ENCODE measurements at places on chromosomes 4 and X.
A peak's percentile ranks its signal among the peaks of the same experiment; 100 is the strongest.

DNA sequence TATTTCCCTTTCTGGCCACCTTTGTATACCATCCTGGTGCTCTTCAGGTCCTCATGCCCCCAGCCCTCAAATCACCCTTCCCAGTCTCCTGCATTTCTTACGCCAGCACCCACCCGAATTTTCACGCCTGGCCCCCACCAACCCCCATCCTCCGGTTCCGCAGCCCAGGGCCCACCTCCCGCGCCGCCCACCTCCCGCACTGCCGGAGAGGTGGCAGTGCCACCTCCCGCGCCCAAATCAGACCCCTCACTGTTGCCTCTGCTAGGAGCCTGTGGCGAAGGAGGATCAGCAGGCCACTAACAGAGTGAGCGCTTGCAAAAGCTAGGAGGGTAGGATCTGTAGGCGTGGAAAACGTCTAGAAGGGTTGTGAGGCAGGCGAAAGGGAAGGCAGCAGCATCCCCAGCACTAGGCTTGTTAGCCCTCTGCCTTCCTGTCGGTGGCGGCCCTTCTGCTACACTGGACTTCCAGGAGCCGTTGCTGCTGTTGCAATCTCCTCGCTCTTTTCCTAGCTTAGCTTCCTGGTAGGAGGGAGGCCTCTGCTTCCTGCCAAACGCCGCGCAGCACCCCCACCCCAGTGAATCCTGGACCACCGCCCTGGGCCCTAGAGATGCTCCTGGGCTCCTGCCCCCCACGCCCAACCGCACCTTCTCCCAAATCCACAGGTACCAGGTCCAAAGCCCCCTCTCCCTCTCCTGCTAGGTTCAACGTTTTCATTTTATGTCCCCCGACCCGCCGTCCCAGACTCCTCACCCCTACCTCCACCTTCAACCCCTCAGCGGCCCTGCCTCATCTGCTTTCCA is 51.0 kb downstream of the SPIN2B start:
- DNase-seq, result no peak

- no peak for DNase-seq
Observed at GRCh38 chrX:17674601-17675000, 62.7 kb upstream of the SCML1 start.

- DNase-seq, result peak; percentile 57
Observed at GRCh38 chr4:139596034-139596683, 40.1 kb upstream of the SETD7 start.

- DNase-seq, result no peak
Observed at GRCh38 chr4:11487868-11488544, 59.3 kb upstream of the HS3ST1 start.

DNA sequence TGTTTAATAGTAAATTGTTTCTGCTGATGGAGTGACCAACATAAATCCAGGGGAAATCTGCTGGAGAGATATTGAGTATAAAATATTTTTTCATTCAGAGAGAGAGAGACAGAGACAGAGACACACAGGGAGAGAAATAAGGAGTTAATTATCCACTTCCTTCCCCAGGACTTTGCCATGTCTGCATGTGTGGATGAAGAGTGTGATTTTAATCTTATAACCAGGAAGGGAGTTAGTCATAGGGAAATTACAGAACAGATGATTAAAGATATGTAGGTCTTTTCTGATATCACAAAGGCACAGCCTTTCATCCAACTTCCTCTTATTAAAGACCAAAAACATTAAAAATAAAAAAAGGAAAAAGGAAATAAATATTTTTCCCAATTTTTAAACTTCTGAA is 526.3 kb downstream of the SPRY1 start:
- no peak for DNase-seq

DNA sequence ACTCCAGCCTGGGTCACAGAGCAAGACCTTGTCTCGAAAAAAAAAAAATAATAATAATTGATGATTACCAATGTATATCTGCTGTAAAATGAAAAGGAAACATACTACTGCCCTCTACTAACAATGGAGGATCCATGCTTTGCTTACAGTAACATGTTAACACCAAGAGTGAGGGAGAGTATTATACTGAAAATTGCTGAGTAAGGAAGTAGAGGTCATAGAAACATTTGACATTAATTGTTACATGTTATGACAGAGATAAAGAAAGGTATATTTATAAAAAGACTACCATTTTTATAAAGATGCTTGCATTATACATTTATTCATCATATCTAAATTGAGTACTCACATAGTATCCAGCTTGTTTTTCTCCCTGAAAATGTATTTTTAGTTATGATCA is 1989.8 kb upstream of the TENM3 start:
- DNase-seq, result no peak

DNA sequence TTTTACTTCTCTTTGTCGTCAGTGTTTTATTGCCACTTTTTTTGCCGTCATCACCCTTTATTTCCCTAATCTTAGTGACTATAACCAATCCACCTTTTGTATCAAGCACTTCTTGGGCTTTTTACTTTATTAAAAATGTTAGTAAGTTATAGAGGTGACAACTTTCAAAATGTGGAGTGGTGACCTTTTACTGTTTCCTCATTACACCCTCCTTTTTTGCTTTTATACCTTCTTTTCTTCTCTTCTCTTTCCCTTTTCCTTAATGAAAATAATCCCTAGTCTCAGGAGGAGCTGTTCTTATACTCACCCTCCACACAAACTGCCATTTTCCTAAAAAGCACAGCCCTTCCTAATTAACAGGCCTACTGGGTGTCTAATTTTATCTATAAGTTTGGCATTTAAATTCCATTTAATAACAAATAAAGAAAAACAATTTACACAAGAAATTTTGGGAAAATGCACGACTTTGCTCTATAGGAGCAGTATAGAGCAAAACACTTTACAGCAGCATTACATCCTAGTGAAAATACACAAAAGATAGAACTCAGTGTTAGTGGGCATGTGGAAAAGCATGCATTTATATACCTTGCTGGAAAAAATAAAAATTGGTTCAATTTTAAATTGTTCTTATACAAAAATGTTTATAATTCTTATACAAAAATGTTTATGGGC is 27.3 kb downstream of the BBS12 start:
- DNase-seq, result no peak

DNA sequence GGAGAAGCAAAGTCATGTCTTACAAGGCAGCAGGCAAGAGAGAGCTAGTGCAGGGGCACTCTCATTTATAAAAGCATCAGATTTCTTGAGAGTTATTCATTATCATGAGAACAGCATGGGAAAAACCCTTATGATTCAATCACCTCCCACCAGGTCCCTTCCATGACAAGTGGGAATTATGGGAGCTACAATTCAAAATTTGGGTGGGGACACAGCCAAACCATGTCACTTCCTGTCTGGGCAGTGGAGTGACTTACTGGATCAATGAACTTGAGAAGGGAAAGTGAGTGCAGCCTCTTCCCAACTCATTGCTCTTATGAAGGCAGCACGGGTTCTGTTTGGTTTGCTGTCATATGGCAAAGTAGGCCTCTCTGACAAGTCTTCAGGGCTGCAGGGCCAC is 261.8 kb upstream of the TAPT1 start:
- DNase-seq, result no peak

DNA sequence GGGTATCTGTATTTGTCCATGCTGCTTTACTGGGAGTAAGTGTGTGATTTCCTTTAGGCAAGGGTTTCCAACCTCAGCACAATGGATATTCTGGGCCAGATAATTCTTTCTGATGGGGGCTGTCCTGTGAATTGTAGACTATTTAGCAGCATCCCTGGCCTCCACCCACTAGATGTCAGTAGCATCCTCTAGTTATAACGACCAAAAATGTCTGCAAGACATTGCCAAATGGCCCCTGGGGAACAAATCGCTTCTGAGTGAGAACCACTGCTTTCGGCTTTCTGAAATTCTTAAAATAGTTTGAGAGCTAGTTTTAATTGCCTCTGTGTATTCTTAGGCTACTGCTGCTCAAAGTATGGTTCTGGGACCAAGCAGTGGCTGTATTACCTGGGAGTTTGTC is 81.2 kb upstream of the GPM6B start:
- DNase-seq, result peak; percentile 57

DNA sequence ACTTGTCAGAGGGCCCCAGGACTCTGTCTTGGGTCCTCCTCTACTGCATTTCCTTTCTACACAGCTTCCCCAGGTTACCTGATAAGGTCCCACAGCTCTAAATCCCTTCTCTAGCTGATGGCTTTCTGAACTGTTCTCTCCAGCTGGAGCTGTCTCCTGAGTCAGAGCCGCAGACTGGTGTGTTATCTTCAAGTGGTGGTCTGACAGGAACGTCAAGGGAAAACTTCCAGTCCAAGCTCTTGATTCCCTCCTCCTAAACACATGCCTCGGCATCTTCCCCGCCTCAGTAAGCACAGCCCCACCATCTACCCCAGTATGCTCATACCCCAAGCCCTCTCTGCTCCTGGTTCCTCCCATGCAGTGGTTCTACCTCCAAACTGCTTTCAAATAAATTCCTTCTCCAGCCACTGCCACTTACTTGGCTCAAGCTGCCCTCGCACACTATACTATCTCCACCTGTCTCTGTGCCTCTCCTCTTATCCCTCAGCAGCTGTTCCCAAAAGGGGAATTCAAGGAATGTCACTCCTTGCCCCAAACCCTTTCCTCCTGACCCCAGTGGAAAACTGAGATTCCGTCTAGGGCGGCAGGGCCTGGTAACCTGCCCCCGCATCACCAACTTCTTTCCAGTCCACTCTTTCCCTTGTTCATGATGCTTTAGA is 17.2 kb upstream of the CENPU start:
- DNase-seq, result no peak

All from COLO829 (cell line).